Activated CD8-positive, alpha-beta memory T cell treated with anti-CD3 and anti-CD28 coated beads, Interleukin-2, amount 10 ng/mL, durations not matched to agents 7 days and 5 days (primary cell): ENCODE measurements at places on chromosomes 5 and 9. TPM values are rescaled to one million over a fixed set of nuclear protein-coding genes. Genes with fewer than 3 reads are reported as not detected.

DNA sequence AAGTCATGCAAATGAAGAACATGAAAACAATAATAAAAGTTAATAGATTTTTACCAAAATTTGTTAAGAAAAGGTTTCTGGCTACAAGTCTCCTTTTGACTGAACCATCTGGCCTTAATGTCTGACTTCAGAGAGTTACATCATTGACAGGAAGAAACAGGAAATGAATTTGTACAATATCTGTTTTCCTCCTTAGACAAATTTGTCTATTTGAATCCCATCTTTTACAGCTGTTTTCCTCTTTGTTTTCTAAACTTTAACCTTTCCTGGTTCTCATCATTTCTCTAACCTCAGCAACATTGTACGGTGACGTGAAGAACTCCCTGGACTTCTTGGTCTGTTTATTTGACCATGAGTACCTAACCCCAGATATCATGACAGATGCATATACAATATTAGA is 567.5 kb upstream of the RIOK2 start:
- H3K36me3 ChIP-seq, result no peaks in the 10 kb centered on the region
- H3K4me1 ChIP-seq, result no peaks in the 10 kb centered on the region
- no peak for DNase-seq
- no peaks in the 10 kb centered on the region for H3K27me3 ChIP-seq
- no peak overlapping the region for H3K4me3 ChIP-seq

DNA sequence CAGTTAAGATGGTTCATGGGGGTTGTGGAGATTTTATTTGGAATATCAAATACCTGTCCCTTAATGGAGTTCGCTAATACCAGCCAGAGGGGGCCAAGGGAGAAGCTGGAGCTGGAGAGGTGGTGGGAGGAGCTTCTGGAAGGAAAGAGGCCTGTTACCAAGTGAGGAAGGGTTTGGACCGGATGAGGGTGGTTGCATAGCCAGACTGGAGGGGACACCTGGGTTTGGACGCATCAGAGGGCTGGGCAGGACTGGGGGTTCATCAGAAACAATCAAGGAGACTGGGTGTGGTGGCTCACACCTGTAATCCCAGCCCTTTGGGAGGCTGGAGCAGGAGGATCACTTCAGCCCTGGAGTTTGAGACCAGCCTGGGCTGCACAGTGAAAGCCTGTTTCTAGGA is 111.8 kb upstream of the IER5L start:
- H3K27me3 ChIP-seq, result peaks cover 9% of the 10 kb centered on the region
- H3K4me3 ChIP-seq, result no peak overlapping the region

DNA sequence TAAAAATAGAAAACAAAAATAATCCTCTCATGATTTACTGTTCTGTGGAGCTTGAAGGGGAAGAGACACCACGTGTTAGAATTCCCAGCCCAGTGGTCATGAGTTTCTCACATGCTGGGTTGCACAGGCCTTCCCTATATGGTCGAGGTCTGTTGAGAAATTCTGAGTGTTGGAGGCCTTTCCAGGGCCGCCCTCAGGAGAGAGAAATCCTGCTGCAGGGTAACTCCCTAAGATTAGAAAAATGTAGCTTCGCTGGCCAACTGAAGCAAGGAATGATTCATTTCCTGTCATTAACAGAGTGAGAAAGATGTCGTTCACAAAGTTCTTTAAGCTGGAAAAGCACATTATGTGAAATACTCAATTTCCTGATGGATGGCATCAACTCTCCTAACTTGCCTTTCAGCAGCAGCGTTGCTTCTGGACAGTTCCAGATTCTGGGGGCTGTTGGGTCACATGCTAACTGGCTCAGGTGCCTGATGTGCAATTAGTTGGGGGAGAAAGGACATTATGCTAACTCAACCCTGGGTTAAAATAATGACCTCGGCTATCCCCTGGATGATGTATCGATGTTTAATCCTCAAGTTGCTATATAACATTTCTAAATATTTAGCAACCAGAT is 104.8 kb upstream of the CD180 start:
- H3K4me1 ChIP-seq, result peaks cover 6% of the 10 kb centered on the region
- H3K36me3 ChIP-seq, result no peaks in the 10 kb centered on the region
- no peak overlapping the region for H3K4me3 ChIP-seq
- DNase-seq, result no peak

The BTNL8 gene
- 1.7 TPM for total RNA-seq

The LMX1B gene
- total RNA-seq, result not detected

GRCh38 chr5:6488021-6488420 is 39.4 kb downstream of the UBE2QL1 start:
- no peaks in the 10 kb centered on the region for H3K36me3 ChIP-seq
- DNase-seq, result no peak
- H3K4me1 ChIP-seq, result peaks cover 27% of the 10 kb centered on the region
- no peak overlapping the region for H3K27ac ChIP-seq
- peaks cover 41% of the 10 kb centered on the region for H3K27me3 ChIP-seq
